Stimulated activated CD4-positive, alpha-beta T cell treated with anti-CD3 and anti-CD28 coated beads, Interleukin-12 subunit alpha, Interleukin-12 subunit beta, amount 100 ng/mL, for 48 hours (primary cell): ENCODE measurements at places on chromosomes 13 and 19.

DNA sequence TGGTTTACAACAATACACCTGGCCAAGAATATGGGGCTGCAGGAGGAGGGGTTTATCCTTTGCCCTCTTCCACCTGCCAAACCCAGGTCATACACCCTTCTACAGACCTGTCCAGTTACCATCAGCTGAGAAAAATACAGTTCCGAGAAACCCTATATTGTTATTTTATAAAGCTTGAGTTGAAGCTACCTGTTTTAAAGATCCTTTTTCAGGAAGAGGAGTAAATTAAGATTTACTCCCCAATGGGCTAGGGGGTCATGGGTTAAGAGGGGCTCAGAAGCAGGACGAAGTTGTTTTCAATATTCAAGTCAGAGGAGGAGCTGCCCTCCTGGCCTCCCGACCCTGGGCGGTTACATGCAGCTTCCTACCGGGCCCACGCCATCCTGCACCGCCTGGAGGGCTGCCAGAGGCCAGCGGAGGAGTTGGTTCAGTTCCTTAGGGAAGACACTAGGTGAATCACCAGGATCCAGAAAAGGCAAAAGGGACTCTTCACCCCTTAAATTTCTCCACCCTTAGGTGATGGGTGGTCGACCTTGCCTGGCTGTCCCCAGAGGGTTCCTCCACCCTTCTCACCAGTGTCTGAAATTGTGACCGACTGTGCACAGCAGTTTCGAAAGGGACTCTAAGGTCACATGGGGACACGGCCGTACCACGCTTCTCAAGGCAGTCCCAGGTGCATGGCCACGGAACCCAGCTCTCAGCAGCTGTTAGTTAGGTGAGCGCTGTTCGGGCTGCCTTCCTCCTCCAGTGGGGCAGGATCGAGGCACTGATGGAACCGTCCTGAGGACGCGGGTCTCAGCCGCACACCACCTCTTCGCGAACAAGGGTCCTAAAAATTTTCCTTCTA is 1.2 kb downstream of the GJB2 start:
- DNase-seq: no peak

GRCh38 chr19:33422369-33423180 is 49.1 kb downstream of the CEBPG start:
- no peak for DNase-seq

DNA sequence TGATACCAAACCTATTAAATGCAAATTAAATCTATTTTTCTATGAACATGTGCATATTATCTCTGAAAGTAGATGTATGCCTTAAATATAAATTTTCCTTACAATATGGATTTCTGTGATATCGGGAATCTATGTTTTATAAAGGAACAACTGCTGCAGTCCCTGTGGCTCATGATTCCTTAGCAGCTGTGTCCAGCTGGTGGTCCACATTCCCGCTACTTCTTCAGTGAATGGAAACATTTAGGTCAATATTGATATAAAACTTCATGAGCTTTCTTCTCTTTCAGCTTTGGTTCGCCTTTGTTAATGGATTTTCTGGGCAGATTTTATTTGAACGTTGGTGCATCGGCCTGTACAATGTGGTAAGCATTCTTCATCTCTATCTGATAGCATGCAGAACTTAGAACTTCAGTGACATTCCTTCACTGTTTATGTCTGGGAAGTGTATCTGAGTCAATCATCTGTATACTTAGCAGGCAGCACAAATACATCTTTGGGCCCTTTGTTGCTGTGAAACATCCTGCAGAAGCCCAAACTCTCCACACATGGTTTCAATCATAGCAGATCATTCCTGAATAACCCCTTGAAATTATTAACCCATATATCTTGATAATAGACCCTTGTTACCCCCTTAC is 223.9 kb downstream of the SHISA2 start:
- no peak for DNase-seq

- DNase-seq: no peak
Measured at GRCh38 chr13:50993934-50994333, 84.3 kb downstream of the RNASEH2B start.

GRCh38 chr19:29395734-29396414 is 129.9 kb upstream of the VSTM2B start:
- no peak for DNase-seq

GRCh38 chr13:110123041-110123809 is 183.7 kb downstream of the COL4A1 start:
- no peak for DNase-seq

DNA sequence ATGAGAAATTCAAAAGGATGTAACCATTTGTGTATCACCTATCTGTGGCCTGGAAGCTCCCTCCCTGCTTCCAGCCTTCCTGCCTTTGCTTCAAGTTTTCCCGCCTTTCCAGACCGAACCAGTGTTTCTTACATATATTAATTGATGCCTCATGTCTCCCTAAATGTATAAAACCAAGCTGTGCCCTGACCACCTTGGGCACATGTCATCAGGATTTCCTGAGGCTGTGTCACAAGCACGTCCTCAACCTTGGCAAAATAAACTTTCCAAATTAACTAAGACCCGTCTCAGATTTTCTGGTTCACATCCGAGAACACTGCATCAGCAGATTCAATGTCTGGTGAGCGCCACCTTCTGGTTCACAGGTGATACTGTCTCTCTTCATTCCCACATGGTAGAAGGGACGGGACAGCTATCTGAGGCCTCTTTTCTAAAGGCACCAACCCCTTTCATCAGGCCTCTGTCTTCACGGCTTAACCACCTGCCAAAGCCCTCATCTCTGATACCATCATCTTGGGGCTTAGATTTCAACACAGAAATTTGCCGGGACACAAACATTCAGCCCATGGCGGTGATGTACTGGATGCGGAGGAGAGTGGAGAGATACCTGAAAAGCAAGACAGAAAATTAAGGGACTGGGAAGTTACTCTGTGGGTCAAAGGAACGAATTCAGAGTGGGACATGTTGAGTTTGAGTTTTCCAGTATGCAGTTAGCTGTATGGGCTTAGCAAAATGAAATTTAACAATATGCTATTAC is 58.7 kb upstream of the PABPC3 start:
- peak; percentile 57 for DNase-seq

- no peak for DNase-seq
Measured at GRCh38 chr19:3585301-3586126, at the start of gene GIPC3. Gene GIPC3, plus strand, starts transcription at chr19:3585478. Its CDS starts 120 bp downstream, at chr19:3585598.

DNA sequence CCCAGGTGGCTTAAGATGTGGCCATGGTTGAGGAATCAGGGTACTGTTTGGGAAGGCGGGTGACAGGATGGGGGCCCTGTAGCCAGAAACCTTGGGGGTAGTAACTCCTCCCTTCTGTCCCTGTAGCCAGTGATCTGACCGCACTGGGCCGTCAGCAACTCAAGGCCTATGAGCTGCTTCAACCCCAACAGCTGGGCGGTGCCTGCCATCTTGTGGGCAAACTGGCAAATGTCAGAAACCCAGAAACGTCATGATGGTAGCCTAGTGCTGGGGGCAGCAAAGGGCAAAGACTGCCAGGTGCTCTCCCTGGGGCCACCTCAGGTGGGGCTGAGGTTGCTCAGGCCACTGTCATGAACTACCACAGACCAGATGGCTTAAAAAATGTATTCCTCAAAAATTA is 3.5 kb downstream of the COPE start:
- DNase-seq: no peak

GRCh38 chr13:50277906-50278305 is 262.7 kb downstream of the KCNRG start:
- DNase-seq: no peak

DNA sequence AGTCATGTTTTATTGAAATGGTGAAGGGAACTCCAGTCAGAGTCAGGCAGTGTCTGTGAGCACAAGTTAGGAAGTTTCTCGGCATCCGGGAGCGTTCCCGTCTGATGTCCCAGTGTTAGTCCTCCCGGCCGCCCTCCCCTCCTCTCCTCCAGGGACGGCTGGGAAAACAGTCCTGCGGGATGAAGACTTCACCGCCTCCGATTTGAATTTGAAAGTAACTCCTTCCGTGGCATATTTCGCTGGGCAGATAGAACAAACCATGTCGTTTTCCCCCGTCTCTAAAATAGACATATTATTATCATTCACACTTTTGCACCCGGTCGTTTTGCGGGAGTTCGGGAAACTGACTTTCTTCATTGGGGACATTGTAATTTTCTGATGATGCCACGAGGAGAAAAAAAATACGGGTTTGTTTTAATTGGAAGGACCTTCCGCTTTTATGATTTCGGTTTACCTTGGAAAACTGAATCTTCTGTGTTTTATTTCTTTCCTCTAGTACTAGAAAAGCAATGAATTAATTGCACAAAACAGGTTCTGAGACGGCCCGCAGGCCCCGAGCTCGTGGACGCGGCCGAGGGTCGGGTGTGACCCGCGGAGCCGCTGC is 76.6 kb downstream of the ZIC5 start:
- DNase-seq: no peak

- no peak for DNase-seq
Measured at GRCh38 chr13:59494560-59494970, 669.2 kb downstream of the DIAPH3 start.

DNA sequence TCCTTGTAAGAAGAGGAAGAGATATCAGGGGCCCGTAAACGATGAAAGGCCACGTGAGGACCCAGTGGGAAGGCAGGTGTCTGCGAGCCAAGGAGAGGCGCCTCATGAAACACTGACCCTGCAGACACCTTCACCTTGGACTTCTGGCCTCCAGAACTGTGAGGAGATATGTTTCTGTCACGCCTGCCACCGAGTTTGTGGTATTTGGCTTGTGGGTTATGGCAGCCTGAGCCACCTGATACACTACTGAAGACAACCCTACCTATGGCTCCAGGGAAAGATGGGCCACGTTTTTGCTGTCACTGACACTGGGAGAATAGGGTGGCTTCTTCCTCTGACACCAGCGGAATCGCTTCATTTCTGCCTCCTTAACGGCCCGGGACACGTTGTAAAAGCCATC is 217.5 kb upstream of the MAB21L1 start:
- no peak for DNase-seq

- no peak for DNase-seq
Measured at GRCh38 chr13:109297628-109298027, 488.8 kb downstream of the IRS2 start.

DNA sequence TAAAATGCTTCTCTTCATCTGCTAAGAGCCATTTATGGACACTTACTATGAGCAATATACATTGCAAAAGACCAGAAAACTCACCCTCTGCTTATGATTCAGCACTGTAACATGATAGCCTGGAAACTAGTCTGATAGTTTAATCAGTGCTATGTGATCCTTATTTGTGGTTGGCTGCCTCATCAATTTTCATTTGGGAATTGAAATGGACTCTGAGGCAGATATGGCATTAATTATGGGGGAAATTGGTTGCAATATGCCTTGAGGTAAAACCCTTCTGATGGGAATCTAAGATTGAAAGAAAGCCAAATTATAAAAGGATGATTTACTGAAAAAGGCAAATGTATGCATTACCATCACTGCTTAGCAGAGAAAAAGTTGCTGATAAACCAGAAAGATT is 33.5 kb downstream of the FAM216B start:
- DNase-seq: no peak

- no peak for DNase-seq
Measured at GRCh38 chr19:34236035-34236987, 18.0 kb upstream of the GARRE1 start.

GRCh38 chr13:67227131-67227983 is 2.8 kb downstream of the PCDH9 start:
- no peak for DNase-seq

DNA sequence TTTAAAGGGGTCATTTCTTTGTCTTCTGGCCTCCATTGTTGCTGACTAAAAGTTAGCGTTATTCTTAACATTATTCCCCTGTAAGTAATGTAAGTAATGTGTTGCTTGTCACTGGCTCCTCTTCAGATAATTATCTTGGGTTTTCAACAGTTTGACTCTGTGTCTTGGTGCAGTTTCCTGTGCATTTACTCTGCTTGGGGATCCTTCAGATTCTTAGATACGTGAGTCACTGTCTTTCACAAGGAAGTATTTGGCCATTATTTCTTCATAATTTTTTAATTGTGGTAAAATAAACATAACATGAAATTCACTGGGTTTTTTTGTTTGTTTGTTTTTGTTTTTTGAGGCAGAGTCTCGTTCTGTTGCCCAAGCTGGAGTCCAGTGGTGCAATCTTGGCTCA is 13.5 kb upstream of the OR7D2 start:
- DNase-seq: no peak

DNA sequence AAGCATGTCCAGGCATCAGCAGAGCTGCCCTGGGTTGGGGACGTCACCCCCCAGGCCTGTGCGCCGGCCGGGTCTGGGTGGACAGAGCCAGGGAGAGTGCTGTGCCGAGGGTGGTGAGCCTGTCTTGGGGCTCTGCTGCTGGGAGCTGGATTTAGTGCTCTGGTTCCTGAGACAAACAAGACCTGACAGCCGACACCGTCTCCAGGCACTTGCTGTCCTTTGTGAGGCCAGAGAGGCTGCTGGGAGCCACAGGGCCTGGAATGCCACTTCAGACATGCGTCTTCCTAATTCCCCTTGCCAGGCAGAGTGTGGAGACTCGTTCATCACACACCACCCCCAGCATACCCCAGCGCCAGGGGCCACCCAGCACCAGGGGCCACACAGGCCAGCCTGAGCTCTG is 165.8 kb downstream of the KDM4B start:
- DNase-seq: no peak

DNA sequence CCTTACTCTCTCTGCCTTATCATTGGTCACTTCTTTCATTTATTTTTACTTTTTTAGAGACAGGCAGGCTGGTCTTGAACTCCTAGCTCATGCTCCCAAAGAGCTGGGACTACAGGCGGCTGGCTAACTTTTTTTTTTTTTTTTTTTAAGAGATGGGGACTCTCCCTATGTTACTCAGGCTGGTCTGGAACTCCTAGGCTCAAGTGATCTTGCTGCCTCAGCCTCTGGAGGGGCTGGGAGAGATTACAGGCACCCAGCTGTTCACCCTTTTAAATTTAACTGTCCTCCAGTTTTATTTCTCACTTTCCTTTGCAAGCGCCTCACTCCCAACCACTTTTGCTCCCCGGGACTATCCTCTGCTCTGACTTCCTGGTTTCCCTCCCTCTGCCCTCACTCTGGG is 5.6 kb upstream of the CLDN10 start:
- DNase-seq: no peak

DNA sequence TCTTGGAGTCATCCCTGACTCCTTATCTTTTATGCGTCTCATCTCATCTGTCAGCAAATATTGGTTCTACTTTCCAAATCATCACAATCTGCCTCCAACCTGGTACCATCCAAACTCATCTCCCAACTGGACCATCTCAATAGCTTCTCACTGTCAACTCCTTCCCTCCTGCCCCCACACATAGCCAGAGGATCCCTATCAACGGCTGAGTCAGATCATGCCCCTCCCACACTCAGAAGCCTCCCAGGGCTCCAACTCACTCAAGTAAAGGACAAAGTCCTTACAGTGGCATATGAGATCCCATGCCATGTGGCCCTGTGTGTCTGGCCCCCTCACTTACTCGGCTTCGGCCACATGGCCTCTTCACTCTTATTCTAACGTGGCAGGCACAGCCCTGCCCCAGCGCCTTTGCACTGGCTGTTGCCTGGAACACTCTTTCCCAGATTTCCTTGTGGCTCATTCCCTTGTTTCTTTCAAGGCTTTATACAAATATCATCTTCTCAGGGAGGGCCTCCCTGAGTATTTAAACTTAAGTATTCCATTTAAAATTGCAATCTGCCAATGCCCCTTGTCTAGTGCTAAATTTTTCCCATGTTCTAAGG is 4.3 kb downstream of the SPRED3 start:
- no peak for DNase-seq
